GM12865 (cell line): ENCODE measurements at places on chromosomes 3 and 15.

- DNase-seq: no peak
Observed at GRCh38 chr15:83290236-83290635, 5.8 kb upstream of the BNC1 start.

DNA sequence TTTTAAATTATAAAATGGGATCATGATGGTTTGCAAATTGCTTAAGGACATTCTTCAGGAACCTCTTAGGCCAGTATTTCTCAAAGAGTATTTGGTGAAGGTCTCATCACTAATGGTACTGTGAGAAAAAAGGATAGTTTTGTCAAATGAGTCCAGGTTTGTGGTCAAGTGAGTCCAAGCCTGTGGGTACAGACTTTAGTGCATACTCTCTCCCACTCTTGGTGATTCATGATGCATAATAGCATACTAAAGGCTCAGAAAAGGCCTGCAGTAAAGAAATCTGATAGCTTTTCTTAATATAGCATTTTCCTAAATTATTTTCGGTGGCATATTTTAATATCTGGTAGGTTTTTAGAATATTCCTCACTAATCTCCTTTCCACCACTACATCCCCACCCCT is 20.0 kb downstream of the BOC start:
- no peak for DNase-seq

DNA sequence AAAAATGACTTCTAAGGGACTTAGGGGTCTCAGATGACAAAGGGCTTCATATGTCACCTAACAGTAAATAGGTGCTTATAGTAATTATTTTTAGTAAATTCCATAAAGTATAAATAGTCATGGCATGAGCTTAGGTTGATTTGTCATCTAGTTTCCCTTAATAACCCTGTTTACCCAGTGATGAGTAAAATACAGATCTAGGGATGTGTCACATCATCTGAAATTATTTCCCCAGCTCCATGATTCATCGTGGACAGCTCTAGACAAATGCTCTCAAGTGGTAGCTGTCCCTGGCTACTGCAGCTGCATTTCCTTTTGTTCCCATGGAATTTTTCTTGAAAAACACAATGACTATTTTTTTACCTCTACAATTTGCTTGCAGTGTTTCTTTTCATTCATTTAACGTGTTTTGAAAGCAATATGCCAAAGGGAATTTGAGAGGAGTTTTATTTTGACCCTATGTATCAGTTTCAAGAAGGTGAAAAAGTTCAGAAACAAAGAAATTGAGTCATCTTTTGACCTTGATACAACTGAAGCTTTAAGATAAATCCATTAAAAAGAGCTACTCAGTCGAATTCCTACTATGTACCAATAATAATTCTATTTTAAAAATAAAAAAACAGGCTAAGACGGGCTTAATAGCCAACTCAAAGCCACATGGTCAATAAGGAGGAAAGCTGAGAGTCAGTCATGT is 241.6 kb downstream of the KCNMB2 start:
- DNase-seq: peak; percentile 53

DNA sequence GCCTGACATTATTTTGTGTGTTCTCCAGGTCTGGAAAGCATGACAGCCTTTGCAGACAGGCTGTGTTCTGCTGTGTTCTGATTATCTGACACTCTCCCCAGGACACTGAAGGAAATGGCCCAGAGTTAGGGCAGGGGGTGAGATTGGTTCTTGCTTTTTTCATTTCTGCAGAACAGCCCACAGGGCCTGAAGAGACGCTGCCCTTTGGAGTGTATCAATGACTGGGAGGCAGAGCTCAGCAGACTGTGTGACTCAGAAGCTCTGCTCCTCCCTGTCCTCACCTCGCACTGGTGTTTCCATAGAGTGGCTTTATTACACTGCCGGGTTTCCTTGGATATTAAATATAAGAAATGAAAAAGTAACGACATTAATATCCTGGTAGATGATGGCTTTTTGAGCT is 523.6 kb downstream of the NTRK3 start:
- no peak for DNase-seq

DNA sequence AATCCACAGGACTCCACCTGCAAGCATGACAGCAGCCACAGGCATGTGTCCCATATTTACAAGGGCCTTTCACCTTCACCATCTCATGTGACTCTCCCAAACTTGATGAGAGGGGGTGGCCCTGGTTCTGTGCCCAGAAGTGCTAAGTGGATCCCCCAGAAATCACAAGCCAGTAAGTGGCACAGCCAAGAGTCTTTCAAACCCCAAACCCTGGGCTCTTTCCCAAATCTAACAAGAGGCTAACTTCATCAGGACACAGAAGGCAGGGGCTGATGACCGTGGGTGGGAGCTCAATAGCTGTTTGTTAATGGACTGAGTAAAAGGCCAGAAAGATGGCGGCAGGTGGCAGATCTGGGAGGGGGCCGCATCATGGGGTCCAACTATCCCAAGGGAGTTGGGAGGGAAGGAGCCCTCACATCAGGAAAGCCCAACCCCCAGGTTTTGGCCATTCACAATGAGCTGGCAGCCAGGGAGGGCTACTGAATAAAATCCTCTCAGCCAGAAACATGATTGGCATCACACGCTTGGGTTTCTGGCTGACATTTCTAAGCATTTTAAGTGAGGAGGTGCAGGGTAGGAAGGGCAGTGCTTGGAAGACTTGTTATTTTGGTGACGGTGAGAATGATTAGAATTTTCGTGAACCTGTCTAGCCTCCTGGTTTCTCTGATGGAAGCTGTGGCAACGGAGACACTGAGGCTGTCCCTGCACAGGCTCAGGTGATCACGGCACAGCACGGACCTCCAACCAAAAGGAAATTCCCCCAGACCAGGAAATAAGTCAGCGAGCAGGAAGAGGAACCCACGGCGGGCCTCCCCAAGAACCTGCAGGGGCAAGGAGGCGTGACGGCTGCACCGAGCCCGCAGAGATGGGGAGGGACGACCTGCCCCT is 109.3 kb downstream of the OXNAD1 start:
- peak; percentile 81 for DNase-seq

GRCh38 chr3:72272356-72272755 is 487.4 kb upstream of the PROK2 start:
- no peak for DNase-seq

- DNase-seq: no peak
Observed at GRCh38 chr3:38343797-38344594, 2.6 kb upstream of the XYLB start.

DNA sequence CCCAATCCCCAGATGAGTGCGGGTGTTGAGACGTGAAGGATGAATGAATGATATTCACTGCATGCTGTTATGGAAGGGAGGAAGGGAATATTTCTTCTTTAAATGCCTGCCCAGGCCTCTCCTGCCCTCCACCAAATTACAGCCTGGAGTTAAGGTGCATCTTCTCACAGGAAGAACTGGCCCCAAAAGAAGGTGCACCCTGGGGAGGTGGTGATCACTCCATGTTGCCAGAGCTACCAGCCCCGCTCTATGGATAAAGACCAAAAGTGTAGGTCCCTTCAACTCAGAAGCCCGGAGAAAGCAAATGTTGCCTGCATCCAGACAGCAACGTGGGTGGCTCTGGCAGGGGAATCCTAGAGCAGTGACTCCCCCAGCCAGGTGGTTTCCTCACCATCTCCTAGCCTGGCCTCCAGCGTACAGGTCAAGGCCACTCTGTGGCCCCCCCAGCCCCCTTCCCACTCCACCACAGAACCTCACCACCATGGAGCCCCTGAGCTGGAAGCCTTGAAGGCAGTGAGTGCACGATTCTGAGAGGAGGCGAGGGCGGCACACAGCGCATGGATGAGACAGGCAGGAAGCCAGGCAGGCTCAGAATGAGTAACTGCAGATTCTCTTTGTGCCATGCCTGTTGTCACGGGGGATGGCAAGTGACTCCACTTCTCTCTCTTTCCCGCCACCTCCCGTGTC is 3.5 kb upstream of the VIPR1 start:
- no peak for DNase-seq

- DNase-seq: no peak
Observed at GRCh38 chr3:48855681-48856447, 8.2 kb upstream of the PRKAR2A start.

DNA sequence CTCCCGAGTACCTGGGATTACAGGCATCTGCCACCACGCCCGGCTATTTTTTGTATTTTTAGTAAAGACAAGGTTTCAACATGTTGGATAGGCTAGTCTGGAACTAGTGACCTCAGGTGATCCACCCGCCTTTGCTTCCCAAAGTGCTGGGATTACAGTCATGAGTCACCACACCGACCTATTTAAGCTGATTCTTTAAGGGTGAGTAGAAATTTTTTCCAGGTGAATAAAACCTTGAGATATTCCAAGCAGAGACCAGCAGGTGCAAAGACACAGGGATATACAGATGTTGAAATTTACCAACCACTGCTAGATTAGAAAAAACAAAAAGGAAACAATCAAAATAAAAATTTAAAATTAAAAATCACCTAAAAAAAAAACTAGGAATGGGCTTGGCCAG is 74.4 kb upstream of the CHRNB4 start:
- DNase-seq: no peak

DNA sequence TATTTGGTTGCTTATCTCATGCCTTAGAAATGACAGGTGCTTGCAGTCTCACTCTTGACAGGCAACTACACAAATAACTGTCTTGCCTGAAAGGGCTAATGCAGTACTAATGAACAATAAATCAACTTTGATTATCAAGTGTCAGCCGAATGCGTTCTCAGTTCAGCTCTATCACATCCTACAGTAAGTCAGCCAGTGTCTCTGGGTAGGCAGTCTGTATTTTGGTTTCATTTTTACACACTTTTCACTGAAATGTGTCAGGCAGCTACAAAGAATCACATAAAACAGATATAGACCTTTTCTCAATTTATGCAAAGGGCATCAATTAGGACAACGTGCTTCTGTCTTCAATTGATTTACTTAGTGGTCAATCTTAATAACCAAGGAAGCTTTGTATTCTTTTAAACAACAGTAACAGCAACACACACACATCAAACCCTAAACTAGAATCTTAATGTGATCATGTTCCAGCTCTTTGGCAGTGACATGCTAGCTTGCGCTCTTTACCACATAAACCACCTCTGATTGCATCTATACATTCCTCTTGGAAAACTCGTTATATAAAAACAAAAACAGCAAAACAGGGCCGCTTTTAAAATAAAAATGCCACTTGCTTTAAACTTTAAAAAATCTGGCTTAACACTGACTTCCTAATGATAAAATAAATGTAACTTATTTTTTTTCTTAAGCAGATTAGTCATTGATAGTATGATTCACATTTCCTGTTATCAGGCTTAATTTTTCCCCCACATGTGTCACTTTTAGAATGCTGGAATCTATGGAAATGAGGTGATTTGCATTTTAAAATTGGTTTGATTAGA is 520.4 kb downstream of the FOXP1 start:
- DNase-seq: peak; percentile 52

DNA sequence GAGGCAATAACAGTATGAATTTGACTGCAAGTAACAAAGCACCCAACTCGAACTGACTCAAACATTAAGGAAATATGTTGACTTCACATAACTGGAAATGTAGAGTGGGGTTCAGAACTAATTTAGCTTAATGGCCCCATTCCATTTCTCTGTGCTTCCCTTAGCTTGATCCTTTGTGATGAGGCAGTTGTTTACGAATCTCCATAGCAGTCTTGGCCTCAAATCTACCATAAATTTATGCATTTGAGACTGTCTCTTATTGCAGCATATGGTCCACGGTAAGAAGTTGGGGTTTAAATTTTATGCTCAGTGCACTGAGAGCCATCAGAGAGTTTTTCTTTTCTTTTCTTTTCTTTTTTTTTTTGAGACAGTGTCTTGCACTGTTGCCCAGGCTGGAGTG is 148.7 kb upstream of the POU1F1 start:
- no peak for DNase-seq

DNA sequence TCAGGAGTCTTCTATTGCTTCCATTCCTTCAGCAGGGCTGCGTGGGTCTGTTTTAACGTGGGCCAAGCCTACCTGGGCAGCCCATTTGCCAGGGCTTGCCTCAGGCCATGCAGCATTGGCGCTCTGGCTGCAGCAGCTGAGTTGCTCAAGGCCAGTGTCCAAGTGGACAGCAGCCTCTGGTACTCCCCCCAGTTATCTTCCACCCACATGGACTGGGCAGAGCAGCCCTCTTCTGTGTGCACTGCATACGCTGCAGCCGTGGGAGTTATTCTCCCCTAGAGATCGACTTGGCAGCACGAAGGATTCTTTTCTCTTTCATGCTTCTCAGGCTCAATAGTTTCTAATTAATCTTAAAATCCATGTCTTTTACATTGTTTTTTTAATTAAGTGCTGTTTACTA is 6.9 kb upstream of the CAPN3 start:
- DNase-seq: no peak
